ENCODE measurements at places on chromosomes 6 and 20.

- DNase-seq, result peak; percentile 63
Measured at GRCh38 chr6:39228111-39228971, 934 bp downstream of the KCNK5 start.

DNA sequence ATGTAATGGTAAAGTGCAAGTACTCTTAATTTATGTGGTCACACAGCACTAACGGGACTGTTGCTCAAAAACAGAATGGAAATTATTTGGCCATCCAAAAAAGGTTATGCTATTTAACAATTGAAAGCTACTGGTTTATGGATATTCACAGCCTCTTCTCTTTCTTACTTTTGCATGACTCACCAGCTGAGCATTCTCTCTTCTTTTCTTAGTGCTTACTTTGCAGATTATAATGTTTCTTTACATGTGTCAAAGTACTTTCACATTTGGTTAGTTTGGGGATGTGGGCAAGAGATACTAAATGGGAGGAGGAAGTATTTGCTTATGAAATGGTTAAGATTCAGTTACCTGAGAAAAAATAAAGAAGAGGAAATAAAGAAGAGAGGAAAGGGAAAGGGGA is 610.5 kb downstream of the HTR1B start:
- no peak for DNase-seq

GRCh38 chr6:46985943-46986342 is 56.2 kb downstream of the ADGRF1 start:
- DNase-seq, result no peak

DNA sequence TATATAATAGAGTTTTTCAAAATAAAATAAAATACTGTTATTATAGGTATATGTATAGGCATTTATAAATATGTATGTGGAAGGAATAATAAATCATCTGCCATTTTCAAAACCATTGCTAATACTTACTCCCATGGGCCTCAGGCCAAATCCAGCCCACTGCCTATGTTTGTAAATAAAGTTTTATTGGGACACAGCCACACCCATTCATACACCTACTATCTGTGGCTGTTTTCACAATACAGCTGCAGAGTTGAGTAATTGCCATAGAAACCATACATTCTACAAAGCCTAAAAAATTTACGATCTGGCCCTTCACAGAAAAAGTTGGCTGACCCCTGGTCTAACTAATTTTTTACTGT is 9.5 kb downstream of the ALDH5A1 start:
- no peak for DNase-seq

GRCh38 chr20:39364320-39364719 is 402.2 kb downstream of the DHX35 start:
- DNase-seq, result no peak

DNA sequence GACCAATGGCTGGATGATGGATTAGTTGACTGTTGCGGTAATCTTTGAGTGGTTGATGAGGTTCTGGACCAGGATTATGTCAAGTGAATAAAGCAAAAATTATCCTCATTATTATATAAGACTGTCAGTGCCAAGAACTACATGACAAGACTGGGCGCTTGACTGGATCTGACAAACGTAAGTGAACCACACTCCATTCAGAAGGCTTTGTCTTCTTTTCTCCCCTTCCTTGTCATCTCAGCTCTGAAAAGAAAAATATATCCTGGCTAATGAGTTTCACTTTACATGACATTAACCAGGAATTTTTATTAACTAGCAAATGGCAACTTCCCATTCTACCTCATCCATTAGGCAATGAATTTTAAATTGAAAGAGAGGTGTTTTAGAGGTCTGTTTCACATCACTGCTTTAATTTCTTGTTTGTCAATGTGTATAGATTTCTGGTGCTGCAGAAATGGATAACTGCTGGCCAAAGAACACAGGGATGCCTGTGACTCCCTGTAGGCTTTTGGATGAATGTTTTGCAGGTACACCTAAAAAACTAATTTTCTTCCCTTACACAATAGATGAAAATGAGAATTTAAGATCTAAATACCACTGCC is 150.1 kb downstream of the ELOVL4 start:
- DNase-seq, result no peak

GRCh38 chr6:153735761-153736160 is 303.3 kb upstream of the OPRM1 start:
- DNase-seq, result no peak

DNA sequence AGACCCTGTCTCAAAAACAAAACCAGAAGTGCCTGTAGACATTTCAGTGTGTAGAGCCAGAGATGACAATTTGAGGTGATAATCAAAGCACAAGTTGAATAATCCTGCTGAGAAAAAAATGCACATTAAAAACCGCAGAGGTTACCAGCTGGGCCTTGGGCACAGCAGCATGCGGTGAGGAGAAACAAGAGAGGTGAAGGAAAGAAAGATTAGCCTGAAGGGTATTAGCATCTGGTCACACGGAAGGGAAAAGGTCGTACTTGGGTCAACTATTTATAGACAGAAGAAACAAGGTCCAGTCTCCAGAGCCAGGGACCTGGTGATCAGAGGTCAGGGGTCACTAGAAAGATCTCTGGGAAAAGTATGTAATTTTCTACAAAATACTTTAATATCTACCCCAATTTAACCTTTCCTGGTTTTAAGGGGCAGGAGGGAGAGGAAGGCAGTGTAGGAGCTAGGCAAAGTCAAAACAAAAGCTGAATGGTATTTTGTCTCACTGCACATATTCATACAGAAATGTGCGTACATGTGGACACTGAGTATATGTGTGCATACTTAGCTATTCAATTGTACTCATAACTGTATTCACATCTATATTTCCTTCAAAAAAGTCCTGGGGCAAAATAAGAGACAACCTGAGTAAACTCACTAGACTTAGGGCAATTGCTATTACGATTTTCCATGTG is 10.1 kb downstream of the MAP7 start:
- no peak for DNase-seq

- no peak for DNase-seq
Measured at GRCh38 chr6:32855467-32856174, 1.6 kb downstream of the PSMB9 start.

- DNase-seq, result no peak
Measured at GRCh38 chr6:2938632-2939083, 32.7 kb downstream of the SERPINB6 start.

DNA sequence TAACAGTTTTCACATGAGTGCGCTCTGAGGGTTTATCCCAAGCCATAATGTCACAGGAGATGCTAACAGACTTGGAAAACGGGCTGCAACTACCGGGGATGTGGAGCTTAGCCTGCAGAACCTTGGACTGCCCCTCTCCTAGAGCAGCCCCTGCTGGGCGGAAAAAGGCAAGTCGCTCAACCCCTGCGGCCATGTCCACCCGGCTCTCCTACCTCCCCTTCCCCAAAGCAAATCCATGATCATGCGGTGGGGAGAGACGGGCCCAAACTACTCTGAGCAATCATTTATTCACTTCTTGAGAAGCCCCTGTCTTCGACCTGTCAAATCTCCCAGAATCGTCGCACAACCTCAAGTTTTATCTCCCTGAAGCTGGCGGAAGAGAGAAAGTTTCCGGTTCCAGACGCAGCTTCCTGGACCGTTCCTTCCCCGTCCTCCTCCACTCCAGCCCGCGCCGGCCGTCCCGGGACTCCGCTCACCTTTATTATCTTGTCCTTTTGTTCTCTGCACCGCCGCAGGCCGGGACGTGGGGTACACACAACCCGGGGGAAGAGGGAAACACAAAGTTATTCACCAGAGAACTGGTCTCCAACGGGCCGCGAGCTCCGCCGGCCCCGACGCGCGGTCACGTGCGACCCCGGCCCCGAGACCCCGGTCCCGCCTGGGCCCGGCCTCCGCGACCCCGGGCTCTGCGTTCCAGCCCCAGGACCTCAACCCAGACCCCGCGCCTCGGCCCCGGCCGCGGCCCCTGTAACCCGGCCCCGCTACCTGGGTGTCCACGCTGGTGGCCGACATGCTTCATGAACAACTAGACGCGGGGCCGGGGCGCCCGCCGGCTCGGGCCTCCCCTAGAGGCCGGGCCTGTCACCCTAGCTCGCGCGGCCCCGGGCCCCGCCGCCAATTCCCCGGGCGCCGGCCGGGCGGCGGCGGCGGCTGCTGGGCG is 560 bp downstream of the YTHDF1 start:
- peak; percentile 31 for DNase-seq

DNA sequence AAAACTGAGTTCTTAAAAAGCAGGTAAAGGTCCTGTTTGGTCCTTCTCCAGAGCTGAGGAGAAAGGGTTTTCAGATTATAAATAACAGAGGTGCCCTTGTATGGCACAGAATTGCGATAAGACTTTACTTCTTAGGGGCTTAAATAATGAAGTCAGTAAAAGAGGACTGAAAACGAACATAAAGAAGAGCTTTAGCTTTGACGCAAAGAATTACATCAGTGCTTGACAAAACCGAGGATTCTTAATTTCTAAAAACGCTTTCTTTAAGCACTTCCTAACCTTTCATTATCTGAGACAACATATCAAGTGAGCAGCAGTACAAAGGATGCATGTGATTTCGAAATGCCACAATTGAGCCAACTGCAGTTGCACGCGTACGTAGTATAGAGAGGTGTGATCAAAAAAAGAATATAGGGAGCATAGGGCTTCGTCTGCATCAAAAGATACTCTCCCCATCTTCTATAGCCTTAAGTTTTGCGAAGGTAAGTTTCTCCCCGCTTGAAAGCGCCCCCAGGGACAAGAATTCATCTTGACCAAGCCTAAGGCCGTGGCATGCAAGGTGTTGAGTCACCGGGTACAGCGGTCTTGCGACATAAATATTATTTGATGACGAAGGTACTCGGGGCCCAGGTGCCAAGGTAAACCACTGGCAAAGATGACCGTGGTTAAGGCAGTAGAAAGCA is 778 bp upstream of the LOC128125822 start:
- peak; percentile 56 for DNase-seq

DNA sequence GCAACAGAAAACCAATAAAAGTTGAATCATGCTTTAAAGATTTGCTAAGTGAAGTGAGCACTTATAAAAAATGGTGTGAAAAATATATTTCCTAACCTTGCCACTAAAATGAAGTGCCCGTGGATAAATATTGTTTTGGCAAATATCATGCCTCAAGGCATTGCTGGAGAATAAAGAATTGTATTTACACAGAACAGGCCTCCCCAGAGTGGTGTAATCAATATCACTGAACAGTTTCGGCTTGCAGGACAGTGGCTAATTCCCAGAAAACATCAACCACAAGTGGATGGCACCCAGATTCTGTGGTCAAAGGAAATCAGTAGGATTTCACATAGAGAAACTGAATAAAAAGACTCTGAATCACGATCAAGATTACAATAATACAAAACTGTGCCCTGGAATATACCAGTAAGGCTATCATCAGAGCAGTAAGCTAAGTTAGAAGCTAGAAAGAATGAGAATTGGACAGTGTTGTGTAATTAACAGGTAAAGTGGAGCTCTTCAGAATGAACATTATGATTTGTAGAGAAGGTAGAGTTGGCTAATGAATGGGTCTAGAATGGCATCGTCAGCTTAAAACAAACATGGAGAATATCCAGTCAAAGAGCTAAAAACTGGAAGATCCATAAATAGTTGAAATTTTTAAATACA is 1026.9 kb upstream of the ADGRB3 start:
- no peak for DNase-seq

DNA sequence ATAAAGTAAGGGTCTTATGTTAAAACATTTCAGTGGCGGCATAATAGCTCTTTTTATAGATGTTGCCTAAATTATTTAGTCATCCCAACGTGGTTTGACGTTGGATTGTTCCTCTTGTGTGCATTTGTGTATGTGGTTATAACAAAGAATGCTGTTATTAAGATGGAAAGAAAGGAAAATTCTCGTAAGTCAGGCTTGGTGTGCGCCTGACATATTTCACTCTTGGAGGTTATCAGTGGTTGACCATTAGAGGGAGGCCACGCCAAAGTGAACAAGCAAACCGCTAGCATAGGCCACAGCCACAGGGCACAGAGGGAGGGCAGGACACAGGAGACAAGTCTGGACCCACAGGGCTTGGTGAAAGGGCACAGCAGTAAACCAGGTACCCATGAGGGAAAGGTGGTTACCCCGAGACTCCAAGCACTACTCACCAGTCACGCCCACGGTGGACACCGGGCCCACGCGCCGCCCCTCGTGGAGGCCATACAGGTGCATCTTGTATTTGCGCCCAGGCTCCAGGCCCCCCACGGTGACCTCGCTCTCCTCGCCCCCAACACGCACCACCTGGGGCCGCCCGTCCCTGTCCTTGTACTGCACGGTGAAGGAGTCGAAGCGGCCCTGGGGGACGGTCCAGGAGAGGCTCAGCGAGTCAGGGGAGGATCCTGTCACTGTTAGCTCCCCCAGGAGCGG is 22.9 kb downstream of the CYP21A2 start:
- DNase-seq, result no peak

DNA sequence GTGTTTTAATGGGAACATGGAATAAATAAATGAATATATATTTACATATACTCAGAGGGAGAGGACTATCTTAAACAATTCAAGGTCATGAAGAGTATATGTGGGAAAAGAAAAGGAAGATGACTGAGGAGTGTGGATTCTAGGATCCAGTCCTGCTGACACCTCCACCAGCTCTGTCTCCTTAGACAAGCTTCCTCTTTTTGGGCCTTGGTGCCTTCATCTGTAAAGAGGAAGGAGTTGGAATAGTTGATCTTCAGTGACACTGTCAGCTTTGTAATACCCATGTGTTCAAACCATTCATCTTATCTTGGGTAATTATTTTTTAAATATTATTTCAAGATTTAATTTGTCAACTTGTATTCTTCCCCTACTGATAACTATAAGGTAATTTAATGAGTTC is 338.0 kb downstream of the ADGRB3 start:
- DNase-seq, result no peak

DNA sequence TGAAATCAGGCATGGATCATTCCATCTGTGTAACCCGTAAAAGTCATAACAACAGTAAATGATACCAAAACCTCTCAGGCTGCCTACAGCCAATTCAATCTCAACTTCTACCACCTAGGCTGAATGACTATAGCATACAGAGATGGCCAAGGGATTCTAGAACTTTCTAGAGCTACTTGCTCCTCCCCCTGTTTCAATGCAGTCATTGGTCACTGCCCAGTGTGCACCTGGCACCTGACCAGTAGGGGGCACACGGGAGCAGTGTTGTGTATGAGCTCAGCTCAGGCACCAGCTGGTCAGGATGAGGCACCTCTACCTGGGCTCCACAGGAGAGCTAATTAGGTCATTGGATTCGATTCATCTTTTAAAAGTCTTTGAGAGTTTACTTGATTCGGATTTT is 86.2 kb downstream of the PLEKHG1 start:
- peak; percentile 69 for DNase-seq

DNA sequence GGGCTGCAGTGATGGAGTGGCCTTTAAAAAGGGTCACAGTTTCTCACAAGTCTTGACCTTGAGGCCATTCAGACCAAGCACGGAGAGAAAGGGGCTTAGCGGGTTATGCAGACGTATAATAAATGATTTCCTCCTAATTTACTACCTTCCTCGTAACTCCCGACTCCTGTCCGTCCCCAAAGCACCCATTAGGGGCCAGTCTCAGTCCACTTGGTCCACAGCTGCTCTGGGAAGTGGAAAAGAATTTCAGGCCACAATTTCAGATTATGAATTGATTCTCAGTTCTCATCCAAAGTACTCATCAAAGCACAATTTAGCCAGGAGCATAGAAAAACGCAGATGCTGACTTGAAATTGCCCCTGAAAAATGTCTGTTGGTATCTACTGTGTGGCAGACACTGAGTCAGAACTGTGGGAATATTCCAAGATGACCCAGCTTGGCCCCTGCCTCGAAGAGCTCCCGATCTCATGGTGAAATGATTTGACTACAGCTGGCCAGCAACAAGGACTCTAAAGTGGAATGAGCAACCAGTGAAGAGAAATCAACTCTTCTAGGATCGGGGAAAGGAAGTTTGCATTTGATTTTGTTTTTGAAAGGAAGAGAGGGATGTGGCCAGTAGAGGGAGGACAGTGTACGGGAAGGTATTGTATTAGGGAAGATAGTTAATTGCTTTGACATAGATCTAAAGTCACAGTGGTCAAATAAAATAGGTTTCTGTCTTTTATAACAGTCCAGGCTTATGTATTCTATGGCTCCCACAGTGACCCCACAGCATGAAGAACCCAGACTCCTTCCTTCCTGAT is 15.2 kb upstream of the STK35 start:
- no peak for DNase-seq
